ENCODE measurements at places on chromosomes 1 and 21. TPM values are rescaled to one million over a fixed set of nuclear protein-coding genes. Genes with fewer than 3 reads are reported as not detected.

DNA sequence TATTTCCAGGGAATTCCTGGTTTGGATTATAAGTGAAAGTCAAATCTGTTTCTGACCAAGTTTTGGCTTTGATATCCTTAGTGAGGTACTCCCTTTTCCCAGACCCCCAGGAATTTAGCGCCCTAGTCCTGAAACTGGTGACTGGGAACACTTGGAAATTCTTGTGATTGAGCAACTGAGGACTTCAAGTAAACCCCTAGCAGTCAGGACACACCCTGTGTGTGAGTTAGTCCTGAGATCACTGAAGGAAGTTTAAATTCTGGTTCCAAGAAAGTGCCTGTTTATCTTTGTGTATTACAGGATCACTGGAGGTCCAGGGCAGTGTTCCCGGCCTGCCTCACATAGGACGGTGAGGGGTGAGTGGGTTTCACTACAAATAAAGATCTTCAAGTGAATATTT lies 95.1 kb upstream of the F3 start:
- no peak overlapping the region for H3K4me3 ChIP-seq
- H3K4me1 ChIP-seq = no peaks in the 10 kb centered on the region
- DNase-seq = peak; percentile 88
- no peaks in the 10 kb centered on the region for H3K36me3 ChIP-seq
- peak overlapping the region; percentile 52 for H3K27ac ChIP-seq

DNA sequence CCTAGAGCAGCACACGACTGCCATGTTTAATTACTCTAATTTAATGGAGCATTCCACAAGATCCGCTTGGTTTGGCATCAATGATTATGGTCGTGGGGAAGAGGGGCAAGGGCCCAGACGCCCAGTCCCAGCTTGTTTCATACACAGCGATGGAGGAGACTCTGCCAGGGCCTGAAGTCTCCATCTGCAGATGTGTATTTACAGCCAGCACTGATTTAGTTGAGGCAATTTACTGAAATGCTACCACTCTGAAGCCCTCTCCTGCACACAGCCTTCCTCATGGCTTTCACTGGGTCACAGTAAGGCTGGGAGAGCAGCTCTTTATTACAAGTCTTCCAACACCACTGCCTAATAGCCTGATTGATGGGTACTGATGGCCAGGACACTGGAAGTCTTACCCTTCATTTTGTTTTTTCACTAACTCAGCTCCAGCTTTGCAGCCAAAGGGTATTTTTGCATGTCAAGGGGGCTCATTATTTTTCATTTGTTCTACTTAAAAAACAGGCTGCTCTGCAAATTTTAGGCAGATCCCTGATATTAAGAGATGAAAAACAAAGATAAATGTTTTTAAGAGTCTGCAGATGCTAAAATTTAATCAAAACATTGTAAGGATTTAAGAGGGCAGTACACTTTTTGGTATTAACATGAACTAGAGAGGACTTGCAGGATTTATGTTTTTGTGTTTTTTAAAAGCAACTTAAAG lies 236.3 kb downstream of the SIPA1L2 start:
- no peak overlapping the region for H3K27ac ChIP-seq
- H3K36me3 ChIP-seq = peaks cover 18% of the 10 kb centered on the region
- DNase-seq = no peak
- no peaks in the 10 kb centered on the region for H3K27me3 ChIP-seq
- H3K4me1 ChIP-seq = peaks cover 12% of the 10 kb centered on the region
- H3K4me3 ChIP-seq = no peak overlapping the region

DNA sequence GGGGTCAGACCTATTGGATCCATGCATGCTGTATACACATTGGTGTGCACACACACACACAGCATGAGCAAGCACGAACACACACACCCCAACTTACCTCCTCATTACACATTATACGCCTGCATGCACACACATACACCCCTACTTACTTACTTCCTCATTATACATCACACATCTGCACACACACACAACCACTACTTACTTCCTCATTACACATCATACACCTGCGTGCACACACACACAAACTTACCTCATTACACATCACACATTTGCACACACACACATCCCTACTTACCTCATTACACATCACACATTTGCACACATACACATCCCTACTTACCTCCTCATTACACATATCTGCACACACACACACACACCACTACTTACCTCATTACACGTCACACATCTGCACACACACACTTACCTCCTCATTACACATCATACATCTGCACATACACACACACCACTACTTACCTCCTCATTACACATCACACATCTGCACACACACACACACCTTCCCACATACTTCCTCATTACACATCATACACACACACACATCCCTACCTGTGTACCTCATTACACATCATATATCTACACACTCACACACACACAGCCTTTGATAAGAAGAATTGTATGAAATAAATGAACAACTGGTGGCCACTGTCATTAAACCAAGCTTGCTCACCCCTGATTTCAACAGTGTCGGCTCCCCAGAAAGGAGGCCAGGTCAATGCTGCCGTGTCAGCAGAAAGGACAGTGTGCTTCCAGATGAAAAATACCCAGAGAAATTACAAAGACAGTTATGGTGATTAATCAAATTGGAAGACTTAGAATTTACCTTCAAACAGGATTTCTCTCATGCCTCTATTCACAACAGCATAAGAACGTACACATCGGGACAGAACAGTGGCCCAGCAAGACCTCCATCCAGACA lies 117.8 kb downstream of the SETD4 start:
- H3K36me3 ChIP-seq = no peaks in the 10 kb centered on the region
- H3K27ac ChIP-seq = no peak overlapping the region
- no peaks in the 10 kb centered on the region for H3K4me1 ChIP-seq

DNA sequence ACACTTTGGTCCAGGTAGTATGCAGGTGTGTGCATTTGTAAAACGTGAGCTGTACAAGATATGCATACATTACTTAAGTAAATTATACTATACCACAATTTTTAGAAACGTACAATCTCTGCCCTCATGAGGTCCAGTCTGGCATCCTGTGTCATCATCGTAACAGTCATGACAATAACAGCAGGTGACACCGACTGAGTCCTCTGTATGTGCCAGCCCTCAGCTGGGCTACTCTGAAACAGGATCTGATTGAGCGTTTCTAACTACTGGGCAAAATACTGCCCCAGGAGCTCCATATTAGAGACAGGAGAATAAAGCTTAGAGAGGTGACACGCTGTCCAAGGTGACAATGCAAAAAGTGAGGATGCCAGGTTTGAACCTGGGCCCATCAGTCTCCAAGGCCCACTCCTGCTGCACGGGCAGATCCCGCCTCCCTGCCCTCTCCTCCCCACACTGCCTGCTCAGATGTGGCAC lies 47.2 kb upstream of the ECE1 start:
- no peak for DNase-seq
- H3K36me3 ChIP-seq = no peaks in the 10 kb centered on the region
- H3K27me3 ChIP-seq = no peaks in the 10 kb centered on the region

GRCh38 chr1:98662356-98662670 lies 792 bp downstream of the SNX7 start:
- peak overlapping the region; percentile 92 for H3K27ac ChIP-seq
- no peaks in the 10 kb centered on the region for H3K36me3 ChIP-seq
- no peaks in the 10 kb centered on the region for H3K27me3 ChIP-seq
- peaks cover 18% of the 10 kb centered on the region for H3K4me1 ChIP-seq
- H3K4me3 ChIP-seq = peak overlapping the region; percentile 74
- no peak for DNase-seq

DNA sequence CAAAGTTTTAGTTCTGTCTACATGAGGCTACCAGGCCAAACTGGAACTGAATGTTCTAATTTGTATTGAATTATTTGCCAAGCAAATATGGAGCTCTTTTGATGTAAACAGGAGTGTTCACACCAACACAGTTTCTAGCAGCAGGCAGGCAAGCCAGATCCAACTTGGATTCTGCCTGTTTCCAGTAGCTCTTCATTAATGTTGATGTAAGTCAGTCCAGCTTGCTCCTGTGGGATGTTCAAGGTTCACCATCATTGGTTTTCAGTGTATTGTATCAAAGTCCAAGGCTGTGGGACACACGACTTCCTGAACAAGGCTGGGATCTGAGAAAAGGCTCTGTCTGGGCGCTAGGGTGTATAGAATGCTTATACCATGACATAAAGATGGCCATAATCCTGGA lies 68.1 kb downstream of the PAPPA2 start:
- H3K4me1 ChIP-seq = no peaks in the 10 kb centered on the region
- no peaks in the 10 kb centered on the region for H3K27me3 ChIP-seq
- H3K4me3 ChIP-seq = no peak overlapping the region
- DNase-seq = peak; percentile 60
- no peak overlapping the region for H3K27ac ChIP-seq
- H3K36me3 ChIP-seq = no peaks in the 10 kb centered on the region

DNA sequence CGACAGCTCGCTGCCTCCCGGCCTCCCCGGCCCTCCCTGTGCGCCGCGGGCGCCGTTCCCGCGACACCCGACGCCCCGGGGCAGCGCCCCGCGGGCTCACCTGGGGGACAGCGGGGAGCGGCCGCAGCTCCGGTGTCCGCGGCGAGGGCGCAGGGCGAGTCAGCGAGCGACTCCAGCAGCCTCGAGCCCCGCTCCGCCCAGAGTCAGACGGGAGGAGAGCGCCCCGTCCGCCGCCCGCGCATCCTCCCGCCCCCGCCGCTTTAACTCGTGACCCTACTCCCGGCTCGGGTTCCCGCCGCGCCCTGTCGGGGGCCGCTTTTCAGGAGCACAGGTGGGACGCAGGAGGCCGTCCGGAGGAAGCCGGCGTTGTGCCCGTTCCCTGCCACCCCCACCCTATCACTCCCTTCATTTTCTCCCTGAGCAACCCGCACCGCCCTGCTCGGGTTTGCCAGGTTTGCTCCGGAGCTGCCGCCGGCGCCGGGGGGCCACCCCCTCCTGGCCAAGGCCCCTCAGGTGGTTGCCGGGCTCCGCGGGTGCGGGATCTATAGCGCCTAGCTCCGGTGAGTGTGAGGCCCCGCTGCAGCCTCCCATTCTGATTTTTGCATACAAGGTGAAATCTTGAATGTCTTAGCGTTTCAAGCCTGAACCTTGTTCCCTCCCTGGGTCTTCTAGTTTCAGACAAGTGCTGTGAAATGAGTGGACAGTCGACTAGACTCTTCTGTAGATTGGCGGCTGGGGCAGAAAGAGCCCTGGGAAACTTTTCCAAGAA lies at the start of gene MCOLN3:
MCOLN3 (minus strand) TSS at position 205 of the 769 bp plus-strand sequence. CDS start 3,140 bp downstream, outside the sequence.
- peaks cover 63% of the 10 kb centered on the region for H3K27me3 ChIP-seq
- no peaks in the 10 kb centered on the region for H3K36me3 ChIP-seq
- no peak within 1 kb of the TSS for H3K27ac ChIP-seq
- H3K4me1 ChIP-seq = peaks cover 17% of the 10 kb centered on the region
- no peak for DNase-seq

GRCh38 chr21:46324390-46325072 lies 575 bp downstream of the PCNT start:
- peaks cover 31% of the 10 kb centered on the region for H3K4me1 ChIP-seq
- no peaks in the 10 kb centered on the region for H3K27me3 ChIP-seq

DNA sequence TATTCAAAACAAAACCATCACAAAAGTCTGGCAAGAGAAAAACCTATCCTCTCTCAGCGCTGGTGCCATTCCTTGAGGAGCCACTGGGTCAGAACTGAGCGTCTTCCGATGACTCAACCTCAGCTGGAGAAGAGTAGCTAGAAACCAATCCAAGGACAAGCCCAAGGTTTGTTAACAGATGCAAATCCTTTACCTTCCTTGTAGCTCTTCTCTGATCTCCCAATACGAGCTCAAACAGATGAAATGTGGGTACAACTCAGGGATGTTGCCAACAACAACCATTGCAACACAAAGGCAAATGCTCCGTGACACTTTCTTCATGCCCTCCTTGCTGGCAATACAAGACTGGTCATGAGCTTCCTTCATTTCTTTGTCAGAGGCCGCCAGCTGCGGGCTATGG lies 337.1 kb downstream of the SIPA1L2 start:
- no peaks in the 10 kb centered on the region for H3K36me3 ChIP-seq
- no peaks in the 10 kb centered on the region for H3K27me3 ChIP-seq
- DNase-seq = no peak
- H3K27ac ChIP-seq = peak overlapping the region; percentile 42

- peaks cover 11% of the 10 kb centered on the region for H3K4me1 ChIP-seq
- no peaks in the 10 kb centered on the region for H3K36me3 ChIP-seq
- no peak overlapping the region for H3K27ac ChIP-seq
- H3K27me3 ChIP-seq = no peaks in the 10 kb centered on the region
These were observed 14.0 kb downstream of the A3GALT2 start for GRCh38 chr1:33306653-33307493.

- H3K4me3 ChIP-seq = no peak overlapping the region
- H3K4me1 ChIP-seq = no peaks in the 10 kb centered on the region
- DNase-seq = no peak
- no peaks in the 10 kb centered on the region for H3K36me3 ChIP-seq
- H3K27me3 ChIP-seq = no peaks in the 10 kb centered on the region
- no peak overlapping the region for H3K27ac ChIP-seq
These were observed 110.2 kb upstream of the APP start for GRCh38 chr21:26280775-26281174.

GRCh38 chr1:34279971-34280370 lies 103.3 kb downstream of the C1orf94 start:
- DNase-seq = peak; percentile 82
- H3K27me3 ChIP-seq = no peaks in the 10 kb centered on the region
- no peak overlapping the region for H3K27ac ChIP-seq
- H3K4me3 ChIP-seq = no peak overlapping the region
- no peaks in the 10 kb centered on the region for H3K36me3 ChIP-seq

DNA sequence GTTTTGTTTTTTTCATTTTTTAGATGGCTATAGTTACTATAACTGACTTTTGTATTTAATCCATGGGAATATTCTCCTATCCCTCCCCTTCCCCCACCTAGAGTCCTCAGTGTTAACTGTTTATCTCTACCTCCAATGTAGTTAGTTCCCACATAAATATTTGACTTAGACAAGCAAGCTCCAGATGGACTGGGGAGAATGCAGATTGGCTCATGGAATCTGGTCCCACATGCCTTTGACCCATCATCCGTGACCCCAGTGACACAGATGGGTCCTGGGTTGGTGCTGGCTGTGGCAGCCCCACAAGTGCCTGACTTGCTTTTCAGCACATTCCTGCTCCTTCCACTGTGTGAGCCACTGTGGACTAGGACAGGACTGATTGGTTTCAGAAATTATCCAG lies 41.8 kb downstream of the ATP2B4 start:
- no peaks in the 10 kb centered on the region for H3K27me3 ChIP-seq
- DNase-seq = no peak
- H3K27ac ChIP-seq = peak overlapping the region; percentile 91
- H3K4me3 ChIP-seq = no peak overlapping the region
- peaks cover 100% of the 10 kb centered on the region for H3K4me1 ChIP-seq

Gene POU3F1
- not detected for total RNA-seq

Gene TLCD4
- 8.4 TPM for total RNA-seq

Gene LRP8
- total RNA-seq = 1.2 TPM

Gene TMEM81
- total RNA-seq = 1.0 TPM

Gene CFHR1
- not detected for total RNA-seq
